ENCODE measurements at places on chromosomes 11 and 22. TPM values are rescaled to one million over a fixed set of nuclear protein-coding genes. Genes with fewer than 3 reads are reported as not detected.

DNA sequence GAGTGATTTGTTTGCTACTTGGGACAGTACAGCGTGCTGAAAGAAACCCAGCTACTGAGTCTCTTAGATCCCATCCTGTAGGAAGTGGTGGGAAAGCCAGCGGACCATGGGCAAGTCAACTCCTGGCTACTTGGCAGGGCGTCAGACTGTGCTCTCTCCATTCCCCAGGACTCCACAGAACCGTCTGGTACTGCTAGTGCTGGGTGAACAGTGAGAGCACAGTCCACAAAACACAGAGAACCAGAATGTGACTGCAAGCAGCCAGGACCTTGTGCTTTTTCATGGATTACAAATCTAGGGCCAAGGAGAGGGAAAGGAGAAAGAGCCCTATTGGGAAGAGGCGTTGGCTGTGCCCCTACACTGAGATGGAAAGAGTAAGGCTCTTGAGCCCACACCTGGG, 10.2 kb downstream of the BID start:
- DNase-seq = no peak

DNA sequence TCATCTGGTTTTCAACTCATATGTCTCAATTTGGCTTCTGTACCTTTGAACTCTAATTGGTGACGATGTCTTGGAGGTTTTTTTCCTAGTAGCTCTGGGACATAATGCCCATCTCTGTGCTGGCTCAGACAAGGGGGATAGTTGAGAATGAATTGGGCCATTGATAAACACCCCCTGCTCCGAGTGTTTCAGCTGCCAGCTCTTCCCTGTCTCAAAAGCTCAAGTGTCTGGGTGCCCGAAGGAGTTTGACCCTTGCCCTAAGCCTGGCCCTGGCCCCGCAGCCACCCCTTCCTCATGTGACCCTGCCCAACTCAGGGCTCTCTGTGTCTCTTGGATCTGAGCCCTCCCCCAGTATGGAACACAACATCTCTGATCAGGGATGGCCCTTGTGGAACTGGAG, 3.0 kb downstream of the INSC start:
- peak; percentile 46 for DNase-seq

DNA sequence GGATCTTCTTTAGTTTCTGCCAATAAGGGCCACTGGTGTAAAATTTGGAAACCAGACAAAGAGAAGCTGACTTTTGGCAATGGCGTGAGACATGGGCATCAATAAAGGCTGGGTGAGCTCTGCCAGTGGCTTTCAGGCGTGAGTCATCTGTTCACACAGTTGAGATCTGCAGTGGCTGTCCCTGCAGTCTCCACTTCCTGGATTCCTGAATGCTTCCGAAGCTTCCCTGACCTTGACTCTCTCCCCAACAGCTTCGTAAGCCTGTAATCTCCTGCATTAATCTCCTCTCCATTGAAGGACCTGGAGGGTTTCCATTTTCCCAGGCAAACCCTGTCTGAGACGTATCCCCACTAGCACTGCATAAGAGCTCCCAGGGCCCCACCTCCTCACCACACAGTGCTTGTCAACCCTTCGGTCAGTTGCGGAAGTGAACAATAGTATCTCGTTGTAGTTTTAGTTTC, 574.7 kb downstream of the TBC1D22A start:
- DNase-seq = no peak

EFCAB6 gene
- total RNA-seq = 2.1 TPM

PDE2A gene
- 12.3 TPM for total RNA-seq

Measured in skin of body (tissue), 3 donors.